Activated CD4-positive, alpha-beta T cell treated with anti-CD3 and anti-CD28 coated beads for 4 hours (primary cell): ENCODE measurements at places on chromosomes 5 and 9.

DNA sequence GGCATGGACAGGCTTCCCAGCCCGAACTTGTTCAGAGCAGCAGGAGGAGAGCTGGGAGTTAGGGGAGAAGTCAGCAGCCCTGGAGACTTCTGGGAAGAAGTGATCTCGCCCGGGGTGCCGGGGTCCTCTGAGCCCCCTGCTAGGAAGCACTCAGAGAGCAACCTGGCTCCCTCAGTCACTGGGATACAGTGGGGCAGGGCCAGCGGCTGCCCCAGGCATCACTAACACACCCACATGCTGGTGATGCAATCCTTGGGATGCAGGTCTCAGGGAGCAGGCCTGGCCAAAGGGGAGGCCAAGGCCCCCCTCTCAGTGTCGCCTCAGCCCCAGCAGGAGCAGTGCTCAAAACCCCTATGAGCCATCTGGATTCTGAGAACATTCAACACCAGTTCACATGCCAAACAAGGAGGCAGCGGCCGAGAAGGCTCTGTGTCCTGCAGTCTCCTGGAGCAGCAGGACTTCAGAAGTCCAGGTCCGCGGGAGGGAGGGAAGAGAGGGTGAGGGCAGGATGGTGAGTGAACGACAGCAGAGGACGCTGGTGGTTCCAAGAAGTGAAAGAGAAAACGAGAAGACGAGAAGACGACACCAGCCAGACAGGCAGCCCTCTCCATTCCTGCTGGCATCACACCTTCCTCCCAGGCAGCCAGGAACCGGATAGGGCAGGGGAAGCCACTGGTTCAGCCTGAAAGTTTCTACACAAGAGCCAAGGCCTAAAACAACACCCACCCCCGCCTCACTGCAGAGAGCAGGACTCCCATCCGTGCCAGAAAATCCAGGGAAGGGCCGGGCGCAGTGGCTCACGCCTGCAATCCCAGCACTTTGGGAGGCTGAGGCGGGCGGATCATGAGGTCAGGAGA lies 2.3 kb downstream of the PNPLA7 start:
- DNase-seq = no peak

- no peak for DNase-seq
Observed at GRCh38 chr5:71816307-71816706, 97.2 kb downstream of the CARTPT start.

DNA sequence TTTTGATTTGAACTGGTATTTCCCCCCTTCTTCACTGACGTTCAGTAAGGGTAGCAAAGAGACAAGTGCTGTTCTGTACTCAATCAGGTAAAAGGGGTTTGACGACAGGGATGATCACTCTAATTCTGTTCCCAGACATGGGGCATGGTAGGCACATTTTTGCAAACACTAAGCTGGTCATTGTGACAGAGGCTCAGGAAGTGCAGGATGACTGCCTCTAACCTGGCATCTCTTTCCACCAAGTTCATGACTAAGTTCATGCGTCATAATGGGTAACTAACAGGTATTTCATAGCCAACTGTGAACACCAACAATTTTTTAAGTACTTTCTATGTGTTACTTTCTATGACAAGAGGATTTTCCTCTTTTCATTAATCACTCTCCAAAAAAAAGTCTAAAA lies 166.5 kb downstream of the MAPKAP1 start:
- DNase-seq = no peak

DNA sequence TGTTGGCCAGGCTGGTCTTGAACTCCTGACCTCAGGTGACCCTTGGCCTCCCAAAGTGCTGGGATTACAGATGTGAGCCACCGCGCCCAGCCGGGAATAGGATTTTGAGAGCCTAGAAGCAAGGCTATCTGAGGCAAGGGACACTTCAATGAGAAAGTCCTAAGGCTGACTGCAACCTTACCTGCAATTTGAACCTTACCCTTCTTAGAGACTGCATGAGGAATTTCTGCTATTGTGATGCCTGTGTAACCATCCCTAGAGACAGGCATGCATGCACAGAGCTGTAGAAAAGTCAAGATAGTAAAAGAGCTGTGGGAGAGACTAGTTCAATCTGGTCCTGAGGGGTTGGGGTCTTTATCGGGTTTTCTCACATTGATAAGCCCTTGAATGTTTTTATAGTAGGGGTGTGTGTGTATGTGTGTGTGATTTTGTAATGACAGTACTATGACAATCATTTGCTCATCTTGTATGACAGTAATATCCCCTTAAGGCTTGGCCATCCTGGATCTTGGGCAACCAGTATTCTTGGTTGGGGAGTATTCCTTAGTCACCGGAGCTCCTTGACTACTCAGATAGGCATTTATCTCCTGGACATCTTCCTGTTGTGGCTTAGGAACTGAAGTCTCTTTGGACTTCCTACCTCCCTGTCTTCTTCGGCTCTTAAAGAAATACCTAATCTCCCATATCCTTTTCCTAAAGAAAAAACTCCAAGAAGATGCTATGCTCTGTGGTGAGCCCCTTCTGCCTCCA lies 11.2 kb downstream of the DNAJB5 start:
- no peak for DNase-seq

DNA sequence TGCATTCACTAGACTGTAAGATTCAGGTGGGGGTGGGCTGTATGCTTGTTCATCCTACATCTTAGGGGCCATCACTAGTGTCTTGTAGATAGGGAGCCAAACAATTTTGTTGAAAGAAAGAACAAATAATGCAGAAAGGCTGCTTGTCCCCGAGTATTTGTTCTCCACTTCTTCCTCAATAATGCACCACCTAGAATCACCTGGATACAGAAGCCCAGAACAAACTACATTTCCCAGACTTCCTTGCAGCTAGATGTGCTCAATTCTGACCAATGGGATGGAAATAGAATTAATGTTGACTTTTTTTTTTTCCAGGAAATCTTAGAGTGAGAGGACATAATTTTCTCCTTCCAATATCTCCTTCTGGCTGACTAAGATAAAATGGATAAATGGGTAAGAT lies 38.9 kb upstream of the TNFSF8 start:
- DNase-seq = no peak

DNA sequence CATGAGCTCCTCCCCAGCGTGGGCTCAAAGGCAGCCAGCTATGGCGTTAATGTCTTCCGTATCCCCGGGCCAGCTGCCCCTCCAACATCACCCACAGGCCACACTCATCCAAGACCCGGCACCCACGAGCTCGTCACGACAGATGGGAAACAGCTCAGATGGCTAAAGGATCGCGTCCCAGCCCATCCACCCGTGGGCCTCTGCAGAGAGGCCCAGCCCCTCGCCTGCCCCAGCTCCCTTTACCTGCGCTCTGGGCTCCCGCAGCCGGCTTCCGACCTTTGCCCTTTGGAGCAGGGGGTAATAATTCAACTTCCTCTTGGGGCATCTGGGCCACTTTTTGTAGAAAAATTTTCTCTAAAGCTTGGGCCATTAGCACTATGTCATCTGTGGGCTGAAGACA lies 16.5 kb downstream of the BRD3 start:
- DNase-seq = no peak

- DNase-seq = no peak
Observed at GRCh38 chr5:172680921-172681320, 39.9 kb downstream of the NEURL1B start.

DNA sequence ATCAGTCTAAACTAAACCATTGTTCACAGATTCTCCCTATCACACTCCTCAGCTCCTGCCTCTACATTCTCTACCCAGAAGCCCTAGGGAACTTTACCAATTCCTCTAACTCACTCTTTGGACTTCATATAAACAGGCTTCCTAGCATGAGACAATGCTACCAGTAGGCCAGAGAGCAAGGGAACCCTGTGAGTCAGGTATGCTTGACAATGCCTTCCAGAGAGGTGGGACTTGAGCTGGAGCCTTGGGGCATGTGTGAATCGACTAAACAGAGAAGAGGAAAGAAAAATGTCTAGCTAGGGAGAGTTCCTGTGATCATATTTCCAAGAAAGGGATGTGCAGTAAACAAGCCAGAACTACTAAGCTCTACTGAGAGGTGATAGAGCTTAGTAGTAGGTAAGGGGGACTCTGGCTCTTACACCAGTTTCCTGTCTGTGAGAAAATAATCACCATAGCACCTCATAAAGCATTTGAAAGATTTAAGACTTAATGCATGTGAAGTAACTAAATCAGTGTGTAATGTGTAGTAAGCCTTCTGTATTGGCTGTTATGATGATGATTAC lies 6.4 kb upstream of the RFK start:
- DNase-seq = no peak

DNA sequence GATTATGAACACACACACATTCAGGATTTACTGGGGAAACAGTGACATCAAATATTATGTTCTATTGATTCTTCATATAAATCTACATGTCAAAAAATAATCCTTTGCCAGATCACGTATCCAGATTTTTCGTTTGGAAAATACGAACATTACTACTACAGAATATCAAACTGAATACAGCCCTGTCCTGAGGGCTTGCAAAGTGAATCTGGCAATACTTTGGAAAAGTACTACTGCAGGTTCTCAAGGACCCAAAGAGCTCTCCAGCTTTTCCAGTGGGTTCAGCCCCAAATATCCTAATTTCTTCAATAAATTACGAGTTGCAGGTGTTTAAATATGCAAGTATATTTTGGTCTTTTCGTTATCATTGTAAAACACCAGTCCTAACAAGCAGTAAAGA lies 411 bp upstream of the NDUFS4 start:
- no peak for DNase-seq

GRCh38 chr5:169650701-169651331 lies 13.7 kb downstream of the DOCK2 start:
- peak; percentile 14 for DNase-seq

GRCh38 chr5:171050916-171051315 lies 189.1 kb downstream of the RANBP17 start:
- DNase-seq = no peak

DNA sequence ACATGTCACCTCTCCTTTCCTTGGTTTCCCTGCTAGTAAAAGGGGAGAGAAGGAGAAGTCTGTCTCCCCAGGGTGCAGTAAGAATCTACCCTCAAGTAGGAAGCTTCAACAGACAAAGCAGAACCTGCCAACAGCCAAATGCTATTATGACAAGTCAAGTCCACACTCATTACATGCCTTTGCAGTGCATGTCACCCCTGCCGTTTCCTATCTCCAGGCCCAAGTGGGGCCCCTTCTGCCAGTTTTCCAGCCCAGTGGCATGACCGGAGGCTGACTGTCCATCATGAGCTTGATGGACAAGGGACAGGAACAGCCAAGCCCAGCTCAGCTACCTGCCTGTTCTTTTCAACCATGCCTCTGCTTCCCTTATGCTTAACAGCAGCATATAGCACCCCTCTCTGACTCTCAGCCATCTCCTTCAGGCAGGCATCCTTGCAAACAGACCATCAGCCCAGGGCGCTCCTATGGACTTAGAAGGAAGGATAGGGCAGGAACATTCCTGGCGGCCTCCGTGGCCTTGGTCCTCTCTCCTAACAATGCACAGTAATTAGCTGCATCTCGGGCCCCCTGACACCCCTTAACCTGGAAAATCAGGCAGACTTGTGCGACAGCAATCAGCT lies 107.2 kb upstream of the RAD23B start:
- DNase-seq = no peak

- no peak for DNase-seq
Observed at GRCh38 chr5:2736872-2737271, 14.6 kb downstream of the IRX2 start.

DNA sequence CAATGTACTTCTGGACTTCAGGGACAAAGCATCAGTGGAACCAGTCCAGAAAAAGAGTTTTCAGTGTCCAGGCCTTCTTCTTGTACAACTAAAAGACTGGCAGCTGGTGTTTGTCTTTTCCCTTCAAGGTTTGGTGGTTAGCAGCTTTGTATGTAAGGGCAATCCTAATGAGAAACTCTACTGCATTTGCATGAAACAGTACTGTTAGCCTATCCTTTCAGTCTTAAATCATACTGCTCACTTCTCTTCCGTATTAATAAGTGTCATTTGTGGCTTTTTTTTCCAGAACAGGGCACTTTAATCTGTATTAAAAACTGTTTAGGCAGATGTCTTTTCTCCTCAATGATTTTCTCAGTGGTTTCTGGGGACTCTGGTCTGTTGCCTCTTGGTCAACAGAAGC lies 48.9 kb downstream of the FAM174A start:
- DNase-seq = no peak
